ENCODE measurements at places on chromosomes 4 and X.

DNA sequence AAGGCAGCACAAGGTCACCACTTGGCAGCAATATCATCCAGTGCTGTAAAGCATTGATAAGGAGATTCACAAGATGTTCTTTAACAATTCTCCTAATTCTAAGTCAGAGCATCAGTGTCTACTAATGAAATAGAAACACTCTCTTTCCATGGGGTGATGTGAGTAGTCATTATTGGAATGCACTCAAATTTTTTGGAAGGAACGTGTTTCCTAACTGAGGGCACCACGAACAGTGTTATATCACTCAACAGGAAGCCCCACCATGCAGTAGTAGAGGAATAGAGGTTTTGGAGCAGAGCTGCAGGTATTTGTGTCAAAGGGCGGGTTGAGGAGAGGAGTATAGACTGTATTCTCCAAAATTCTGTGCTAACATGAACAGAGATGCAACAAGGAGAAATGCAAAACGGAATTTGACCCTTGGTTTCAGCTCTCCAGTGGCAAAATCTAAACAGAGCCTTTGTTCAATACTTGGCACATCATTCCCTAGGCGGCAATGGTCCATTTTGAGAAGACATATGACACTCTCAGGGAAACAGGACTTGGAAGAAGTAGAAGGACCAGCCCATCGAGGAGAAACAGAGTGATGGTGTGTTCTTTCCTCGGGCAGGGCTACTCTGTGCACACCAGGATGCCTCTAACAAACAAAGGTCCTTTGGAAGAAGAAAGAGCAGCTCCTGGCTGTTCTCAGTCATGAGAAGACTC lies 98.9 kb downstream of the CPEB2 start:
- DNase-seq, result no peak

GRCh38 chr4:17670423-17670822 lies 56.0 kb downstream of the MED28 start:
- DNase-seq, result no peak

DNA sequence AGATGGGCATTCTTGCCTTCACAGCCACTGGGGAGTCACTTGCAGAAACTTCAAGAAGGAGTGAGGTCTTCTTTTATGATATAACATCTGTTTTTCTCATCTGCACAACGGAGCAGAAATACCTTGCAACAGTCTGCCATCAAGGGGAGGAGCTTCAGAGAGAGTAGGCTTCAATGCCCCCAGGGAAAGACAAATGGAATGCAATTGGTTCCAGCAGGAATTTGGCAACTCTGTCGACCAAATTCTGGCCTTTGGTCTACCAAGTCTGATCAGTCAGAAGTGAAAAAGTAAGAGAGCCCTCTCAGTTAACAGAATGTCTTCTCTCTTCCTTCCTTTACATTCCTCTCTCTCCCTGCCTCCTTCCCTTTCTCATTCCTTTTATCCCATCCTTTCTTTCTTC lies 229.3 kb downstream of the IDS start:
- no peak for DNase-seq

DNA sequence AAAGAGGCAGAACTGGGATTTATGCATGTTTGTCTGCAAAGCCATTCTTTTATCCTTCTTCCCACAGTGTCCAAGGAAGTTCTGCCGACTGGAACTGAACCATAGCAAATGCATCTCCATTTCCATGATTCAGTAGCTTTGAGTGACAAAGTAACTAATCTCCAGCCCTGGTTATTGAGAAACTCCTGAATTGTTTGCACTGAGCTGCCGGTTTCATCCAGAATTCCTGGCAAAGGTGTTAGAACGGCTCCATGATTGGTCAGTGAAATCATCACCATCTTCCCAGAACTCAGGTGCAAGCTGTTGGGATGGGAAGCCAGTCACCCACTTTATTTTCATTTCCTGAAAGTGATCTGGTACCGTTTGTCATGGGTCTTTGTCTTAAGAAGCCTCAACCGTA lies 47.0 kb upstream of the SLC34A2 start:
- no peak for DNase-seq

GRCh38 chr4:26384380-26385057 lies 63.7 kb downstream of the RBPJ start:
- peak; percentile 12 for DNase-seq

DNA sequence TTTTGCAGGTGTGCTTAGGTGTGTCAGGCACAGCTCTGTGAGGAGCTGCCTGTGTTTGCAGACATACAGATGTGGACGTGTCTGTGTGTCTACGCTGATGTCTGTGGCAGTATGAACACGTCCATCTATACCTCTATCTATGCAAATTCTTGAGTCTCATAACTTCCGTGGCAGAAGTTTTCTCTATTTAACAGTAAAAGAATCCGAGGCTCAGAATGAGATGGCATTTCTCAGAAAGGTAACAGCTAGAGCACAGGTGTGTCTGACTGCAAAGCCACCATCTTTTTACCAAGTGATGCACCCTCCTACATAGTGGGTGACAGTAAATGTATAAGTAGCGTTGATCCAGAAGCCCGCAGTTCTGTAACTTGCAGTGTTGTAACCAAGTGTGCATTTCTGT lies 39.9 kb upstream of the CYP4V2 start:
- no peak for DNase-seq

- DNase-seq, result no peak
Measured at GRCh38 chr4:38601244-38601915, 62.6 kb upstream of the KLF3 start.

DNA sequence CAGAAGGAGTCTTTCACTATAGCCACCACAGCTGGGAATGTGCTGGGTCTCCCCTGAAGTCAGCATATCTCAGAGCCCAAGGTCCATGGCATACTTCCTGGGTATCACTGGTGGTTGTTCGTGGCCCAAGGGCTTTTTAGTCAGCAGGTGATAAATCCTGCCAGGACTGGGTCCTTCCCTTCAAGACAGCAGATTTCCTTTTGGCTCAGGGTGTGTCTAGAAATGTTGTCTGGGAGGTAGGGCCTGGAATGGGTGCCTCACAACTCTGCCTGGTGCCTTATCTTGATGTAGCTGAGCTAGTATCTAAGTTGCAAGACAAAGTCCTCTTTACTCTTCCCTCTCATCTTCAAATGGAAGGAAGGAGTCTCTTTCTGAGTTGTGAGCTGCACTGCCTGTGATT lies 102.4 kb upstream of the TMLHE start:
- DNase-seq, result no peak

DNA sequence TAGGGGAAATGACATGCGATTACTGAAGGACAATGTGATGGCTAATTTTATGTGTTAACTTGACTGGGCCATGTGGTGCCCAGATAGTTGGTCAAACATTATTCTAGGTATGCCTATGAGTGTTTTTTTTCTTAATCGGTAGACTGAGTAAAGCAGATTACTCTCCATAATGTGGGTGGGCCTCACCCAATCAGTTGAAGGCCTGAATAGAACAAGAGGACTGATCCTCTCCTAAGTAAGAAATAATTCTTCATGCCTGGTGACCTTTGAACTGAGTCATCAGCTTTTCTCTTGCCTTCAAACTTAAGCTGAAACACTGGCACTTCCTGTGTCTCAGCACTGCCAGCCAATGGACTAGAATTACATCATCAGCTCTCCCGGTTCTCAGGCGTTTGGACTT lies 164.0 kb upstream of the FGF13 start:
- DNase-seq, result no peak

DNA sequence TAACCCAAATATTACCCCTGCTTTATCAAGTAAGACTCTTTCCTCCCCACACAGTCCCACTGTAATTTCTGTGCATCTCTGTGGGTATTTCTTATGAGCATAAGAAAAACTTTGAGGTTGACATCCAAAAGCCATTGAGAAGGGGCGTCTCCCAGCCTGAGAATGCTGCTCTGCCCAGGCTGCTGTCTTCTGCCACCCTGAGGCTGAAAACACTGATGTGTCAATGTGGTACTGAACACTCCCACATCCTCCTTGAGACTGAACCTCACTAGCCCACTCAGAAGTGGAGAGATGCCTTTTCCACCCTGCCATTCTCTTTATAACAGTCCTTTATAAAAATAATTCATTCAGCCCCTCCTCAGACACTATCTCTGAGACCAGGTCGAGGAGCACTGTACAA lies 120.8 kb downstream of the SMIM20 start:
- DNase-seq, result no peak

DNA sequence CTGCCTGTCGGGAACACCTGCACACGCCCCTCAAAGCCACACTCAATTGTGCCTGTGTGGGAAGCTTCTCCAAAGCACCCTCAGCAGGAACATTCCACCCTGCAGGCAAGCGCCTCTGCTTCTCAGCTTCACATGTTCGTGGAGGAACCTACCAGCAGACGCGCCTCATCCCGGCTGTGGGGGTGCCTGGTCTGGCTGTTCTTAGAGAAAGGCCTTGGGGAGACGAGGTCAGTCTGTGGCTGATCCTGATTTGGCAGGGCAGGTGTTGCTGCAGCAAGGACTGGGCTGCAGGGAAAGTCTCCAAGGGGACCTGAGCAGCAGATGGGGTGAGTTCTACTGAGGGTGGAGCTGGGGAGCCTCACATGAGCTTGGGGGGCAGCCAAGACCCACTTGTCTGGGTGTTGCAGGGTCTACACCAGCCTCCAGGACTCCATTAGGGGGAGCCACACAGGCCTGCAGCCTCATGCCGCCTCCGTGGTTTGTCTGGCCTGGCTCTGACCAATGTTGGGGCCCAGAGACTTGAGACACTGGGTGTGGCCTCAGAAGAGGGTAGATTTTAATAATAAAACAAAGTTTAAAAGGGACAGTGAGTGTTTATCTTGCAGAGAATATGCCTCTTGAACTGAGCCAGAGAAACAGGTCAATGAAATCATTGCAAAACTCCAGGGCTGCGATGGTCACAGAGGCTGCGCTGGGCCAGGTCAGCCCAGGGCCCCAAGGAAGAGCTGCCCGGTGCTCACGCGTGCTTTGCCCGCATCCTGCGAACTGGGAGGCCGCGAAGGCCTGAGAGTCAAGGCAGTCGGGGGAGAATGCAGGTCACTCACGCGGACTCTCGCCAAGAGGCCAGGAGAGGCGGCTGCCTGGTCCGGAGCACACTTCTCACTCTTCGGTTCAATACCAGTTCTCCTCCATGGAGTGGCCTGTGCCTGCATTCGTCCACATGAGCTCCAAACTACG lies 21.1 kb downstream of the RNF212 start:
- DNase-seq, result no peak

GRCh38 chr4:71094201-71094600 lies 100.8 kb downstream of the DCK start:
- DNase-seq, result no peak

DNA sequence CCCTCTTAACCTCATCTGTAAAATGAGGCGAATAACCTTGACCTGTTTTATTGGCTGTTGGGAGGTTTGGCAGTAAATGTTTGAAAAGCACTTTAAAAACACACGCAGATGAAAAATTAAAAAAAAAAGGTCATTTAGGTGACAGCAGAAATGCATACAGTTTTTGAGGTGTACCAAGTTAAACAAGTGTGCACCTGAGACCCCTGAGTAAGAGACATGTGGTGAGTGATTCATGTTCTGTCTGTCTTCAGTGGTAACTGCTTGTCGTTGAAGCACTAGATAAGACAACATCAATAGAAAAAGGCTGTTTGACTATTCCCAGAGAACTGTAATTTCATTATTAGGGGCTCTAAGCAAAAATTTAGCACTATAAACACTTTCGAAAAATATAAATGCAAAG lies 608.4 kb upstream of the PITX2 start:
- DNase-seq, result no peak

- no peak for DNase-seq
Measured at GRCh38 chrX:117898226-117898625, 218.4 kb downstream of the KLHL13 start.

DNA sequence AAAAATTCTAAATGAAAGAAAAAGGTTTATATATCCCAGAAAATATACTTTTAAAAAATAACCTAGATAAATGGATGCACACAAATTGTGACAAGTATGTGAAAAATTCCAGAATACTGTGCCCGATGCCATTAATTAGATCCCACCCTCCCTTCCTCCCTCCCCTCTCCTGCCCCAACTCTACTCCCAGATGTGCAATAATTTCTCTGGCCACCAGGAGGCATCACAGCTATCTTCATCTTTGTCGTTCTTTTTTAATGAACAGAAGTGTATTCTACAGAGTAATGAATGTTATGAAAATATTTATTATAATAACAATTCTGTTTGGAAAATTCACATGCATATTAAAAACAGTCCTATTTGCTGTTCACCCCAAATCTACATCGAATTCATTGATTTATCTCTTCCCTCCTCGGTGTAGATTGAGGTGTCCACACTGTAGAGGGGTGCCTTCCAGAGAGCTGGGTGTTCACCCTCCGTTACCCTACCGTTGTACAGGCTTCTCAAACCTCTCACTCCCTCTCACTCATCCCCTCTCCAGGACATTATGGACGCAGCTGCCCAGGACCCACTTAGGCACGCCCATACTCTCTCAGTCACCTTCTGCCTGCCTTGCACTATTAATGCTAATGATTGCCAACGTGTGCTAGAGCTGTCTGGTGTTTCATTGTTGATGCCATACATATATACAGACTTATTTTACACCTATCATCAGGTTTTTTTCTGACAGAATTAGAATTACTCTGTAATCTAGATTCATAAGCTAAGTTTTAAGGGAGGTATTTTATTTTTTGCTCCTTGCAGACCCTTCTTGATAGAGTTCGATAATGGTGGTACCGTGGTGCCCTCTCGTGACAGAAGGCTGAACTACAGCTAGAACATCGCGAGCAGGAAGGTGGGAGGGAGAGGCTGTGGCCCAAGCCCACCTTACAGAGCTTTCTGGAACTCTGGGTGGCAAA lies 14.1 kb downstream of the RAB40AL start:
- DNase-seq, result peak; percentile 19

DNA sequence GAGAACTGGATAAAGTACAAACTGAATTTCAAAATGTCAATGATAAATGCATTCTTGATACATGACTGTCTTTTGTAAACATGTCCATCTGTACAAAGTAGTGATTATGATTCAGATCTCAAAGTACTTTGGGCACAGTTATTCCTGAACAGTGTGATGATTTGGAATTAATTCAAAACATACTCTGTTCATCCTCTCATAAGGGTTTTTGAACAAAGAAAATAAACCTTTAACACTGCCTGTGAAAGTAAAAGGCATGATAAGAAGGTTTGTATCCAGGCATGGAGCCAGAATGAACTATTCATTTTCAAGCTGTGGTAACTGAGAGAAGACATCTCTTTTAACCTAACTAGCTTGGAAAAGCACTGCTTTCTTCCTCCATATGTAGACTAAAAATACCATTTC lies 883 bp upstream of the KLHL4 start:
- no peak for DNase-seq

DNA sequence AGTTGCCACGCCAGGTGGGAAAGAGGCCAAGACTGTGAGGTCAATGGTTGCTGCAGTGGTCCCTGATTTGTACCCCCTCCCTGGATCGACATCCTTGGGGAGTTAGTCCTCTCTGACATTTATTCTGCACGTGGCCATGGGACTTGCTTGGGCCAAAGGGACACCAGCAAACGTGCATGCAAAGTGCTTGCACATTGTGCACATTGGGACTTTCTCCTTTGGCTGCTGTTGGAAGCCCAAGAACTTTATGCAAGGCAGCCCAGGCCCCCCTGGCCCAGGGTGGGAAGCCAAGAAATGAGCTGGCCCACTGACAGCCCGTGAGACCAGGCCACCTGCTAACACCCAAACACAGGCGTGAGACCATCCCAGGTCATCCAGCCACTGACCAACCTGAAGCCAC lies 38.1 kb downstream of the SLC2A9 start:
- DNase-seq, result no peak

GRCh38 chr4:1910643-1911042 lies 39.5 kb downstream of the NSD2 start:
- DNase-seq, result no peak

Data from immature natural killer cell (primary cell).